ENCODE measurements at places on chromosomes 5 and 9. TPM values are rescaled to one million over a fixed set of nuclear protein-coding genes. Genes with fewer than 3 reads are reported as not detected.

DNA sequence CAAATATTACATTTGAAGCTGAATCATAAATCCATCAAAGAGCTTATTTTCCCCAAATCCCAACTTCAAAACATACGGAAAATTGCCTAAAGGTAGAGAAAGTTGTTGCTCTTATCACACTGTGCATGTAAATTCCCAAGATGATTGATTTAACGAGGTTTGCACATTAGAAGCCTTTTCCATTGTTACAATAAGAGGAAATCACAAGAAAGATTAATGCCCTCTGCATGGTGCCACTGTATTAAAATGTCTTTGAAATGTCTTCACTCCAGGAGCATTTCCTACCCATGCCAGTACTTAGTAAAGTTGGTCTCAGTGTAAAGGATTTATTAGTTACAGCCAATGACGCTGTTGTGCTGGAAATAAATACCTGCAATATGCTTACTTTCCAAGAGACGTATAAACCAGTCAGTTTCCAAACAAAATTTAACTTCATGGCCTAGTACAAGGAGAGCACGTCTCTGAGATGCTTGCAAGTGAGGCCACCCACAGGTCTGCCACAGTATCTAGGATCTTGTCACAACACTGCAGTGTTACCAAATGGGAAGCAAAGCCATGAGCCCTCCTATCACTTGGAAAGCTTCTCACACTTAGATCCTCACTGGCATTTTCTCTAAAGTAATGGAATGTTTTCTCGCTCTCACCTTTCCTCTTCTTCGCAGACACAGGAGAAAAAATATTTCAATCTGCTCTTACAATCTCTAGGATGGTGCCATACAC, 112.4 kb downstream of the CETN3 start:
- DNase-seq = no peak

DNA sequence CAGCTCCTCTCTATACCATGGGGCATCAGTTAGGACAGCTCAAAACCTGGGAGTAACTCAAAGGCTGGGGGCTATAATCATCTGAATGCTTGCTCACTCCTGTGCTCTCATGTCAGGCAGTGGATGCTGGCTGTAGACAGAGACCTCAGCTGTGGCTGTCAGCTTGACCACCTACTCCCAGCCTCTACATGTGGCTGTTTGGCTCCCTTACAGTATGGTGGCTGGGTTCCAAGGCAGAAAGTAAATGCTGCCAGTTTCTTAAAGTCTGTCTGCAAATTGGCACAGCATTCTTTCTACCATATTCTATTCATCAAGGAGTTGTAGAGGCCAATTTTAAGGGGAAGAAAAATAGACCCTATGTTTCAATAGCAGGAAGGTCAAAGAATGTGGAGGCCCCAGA, 66.9 kb downstream of the TMC1 start:
- peak; percentile 70 for DNase-seq

- no peak for DNase-seq
These were observed 40.2 kb upstream of the CYFIP2 start for GRCh38 chr5:157225469-157226422.

- peak; percentile 68 for DNase-seq
These were observed 65.0 kb upstream of the SUB1 start for GRCh38 chr5:32520356-32520755.

DNA sequence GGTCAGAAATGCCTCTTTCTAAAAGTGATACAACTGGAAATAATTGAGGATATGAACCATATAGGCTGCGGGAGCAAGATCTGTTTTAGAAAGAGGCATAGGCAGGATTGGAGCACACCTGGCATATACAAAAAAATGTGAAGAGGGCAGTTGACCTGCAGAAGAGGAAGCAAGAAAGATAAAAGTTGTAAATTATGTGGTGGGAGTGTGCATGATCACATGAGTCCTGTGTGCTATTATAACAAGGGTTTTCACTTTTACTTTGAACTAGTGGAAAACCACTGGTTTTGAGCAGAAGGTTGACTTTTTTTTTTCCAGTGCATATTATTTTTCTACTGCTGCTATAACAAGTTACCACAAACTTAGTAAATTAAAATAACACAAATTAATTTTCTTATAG, 489.3 kb downstream of the ANXA1 start:
- DNase-seq = no peak

GRCh38 chr9:92603100-92603499, 66.8 kb downstream of the IPPK start:
- DNase-seq = no peak

The EGFLAM gene
- 20.0 TPM for polyA plus RNA-seq

The OR1J2 gene
- polyA plus RNA-seq = 0.19 TPM

The CERT1 gene
- polyA plus RNA-seq = 16.7 TPM

The ACTBL2 gene
- polyA plus RNA-seq = 0.03 TPM

The RASGEF1C gene
- polyA plus RNA-seq = 0.03 TPM

The FNIP1 gene
- polyA plus RNA-seq = 30.7 TPM

Data from fibroblast of lung (primary cell).